ENCODE measurements at places on chromosomes 2 and 18.

DNA sequence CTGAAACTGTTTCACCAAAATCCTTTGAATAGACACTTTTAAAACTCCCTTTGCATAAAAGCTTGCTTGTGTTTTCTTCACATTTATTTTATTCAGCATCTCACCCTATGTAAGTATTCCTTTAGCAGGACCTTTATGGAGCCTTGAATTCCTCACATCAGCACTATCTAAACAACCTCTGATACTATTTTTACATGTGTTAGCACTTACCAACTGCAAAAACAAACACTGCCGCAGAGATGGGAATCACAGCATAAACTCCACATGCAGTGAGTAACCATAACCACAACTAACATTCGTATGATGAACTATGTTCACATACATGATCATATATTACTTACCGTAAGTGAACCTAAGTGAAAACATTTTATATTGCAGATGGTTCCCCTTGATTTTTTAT is 15.4 kb downstream of the FBXO15 start:
- no peak for DNase-seq

DNA sequence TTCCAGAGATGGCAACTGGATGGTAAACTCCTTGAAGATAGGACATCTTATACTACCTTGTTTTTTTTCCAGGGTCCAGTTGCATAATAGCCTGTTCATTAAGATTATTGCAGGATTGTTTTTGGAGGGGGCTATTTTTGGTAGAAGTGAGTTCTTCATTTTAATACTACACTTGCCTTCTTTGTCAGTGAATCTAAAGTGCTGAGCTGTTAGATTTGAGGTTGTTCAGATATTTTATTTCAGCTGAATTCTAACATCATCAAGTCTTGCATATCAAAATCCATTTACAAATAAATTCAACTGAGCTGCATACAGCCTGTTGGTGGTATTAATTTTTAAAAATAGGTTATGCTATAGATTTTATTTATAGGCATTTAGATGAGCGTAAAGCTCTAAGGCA is 72.1 kb downstream of the PLCL1 start:
- no peak for DNase-seq

DNA sequence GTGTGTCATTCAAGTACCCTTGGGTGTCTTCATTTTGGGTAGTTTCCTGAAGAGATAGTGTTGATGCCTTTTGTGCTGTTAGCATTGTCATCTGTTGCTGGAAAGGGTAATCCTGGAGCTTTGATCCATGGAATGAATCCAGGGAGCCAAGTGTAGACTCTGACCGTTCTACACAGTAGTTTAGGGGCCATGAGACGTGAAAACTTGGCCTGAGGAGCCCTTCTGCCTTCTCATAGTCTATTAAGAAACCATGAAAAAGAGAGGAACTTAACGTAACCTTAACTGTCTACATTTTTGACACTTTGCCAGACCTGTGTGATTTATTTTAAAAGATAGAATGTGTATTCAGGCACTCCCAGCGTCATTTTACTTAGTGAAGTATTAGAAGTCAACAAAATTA is 194.0 kb downstream of the BABAM2 start:
- DNase-seq, result no peak

- no peak for DNase-seq
These were observed 25.4 kb upstream of the CHN1 start for GRCh38 chr2:175030380-175031271.

- DNase-seq, result no peak
These were observed 43.7 kb upstream of the TANK start for GRCh38 chr2:161116509-161116908.

- DNase-seq, result no peak
These were observed 423.1 kb upstream of the POU3F3 start for GRCh38 chr2:104430852-104431251.

DNA sequence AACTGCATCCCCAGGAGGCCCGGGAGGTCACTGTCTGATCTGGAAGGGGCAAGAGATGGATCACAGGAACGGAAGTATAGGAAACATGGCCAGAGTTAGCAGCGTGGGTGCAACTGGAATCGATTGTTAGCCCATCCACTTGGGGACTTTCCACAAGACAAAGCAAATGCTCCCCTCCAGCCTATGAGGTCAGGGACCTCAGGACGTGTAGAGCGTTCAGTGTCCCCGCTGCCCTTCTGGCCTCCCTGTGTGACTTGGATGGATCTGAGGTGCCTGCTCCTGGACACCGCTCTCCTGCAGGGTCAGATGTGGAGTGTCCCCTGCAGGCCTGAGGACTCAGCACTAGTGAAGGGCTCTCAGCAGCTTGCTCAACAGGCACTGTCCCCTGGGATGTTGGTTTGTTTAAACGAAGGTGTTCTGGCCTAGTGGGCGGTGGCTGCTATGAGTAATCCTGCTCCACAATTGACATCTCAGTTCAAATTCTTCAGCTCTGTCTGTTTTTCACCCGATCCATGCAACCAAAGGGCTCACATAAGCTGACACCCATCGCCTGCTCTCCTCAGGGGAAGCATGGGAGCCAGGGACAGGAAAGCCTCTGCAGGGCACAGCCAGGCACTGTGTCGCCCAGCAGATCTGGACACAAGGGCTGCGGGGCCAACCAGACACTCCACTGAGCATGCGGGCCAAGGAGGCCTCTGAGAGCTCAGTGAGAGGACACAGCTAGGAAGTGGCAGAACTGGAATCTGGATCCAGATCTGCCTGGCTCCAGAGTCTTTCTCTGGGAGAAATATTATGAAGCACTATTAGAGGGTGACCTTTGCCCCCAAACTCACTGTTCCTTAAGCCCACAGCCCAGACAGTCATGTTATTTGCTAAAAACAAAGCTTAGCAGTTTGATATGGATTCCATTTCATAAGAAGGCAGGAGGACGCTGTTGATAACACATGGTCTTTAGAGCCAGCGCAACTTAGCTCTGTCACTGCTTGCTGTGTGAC is 78.5 kb downstream of the RHOB start:
- DNase-seq, result no peak

GRCh38 chr2:71122387-71123298 is 7.4 kb downstream of the MCEE start:
- no peak for DNase-seq

GRCh38 chr2:193841384-193842150 is 1646.8 kb upstream of the TMEFF2 start:
- DNase-seq, result no peak

GRCh38 chr2:5914811-5915611 is 222.8 kb downstream of the SOX11 start:
- DNase-seq, result no peak

GRCh38 chr2:70829916-70830315 is 5.7 kb downstream of the CD207 start:
- no peak for DNase-seq

GRCh38 chr2:11752906-11753305 is 6.5 kb downstream of the LPIN1 start:
- DNase-seq, result no peak

GRCh38 chr2:69255760-69256159 is 131.3 kb downstream of the GFPT1 start:
- DNase-seq, result no peak

GRCh38 chr2:231039821-231040364 is 2.6 kb downstream of the C2orf72 start:
- DNase-seq, result no peak

DNA sequence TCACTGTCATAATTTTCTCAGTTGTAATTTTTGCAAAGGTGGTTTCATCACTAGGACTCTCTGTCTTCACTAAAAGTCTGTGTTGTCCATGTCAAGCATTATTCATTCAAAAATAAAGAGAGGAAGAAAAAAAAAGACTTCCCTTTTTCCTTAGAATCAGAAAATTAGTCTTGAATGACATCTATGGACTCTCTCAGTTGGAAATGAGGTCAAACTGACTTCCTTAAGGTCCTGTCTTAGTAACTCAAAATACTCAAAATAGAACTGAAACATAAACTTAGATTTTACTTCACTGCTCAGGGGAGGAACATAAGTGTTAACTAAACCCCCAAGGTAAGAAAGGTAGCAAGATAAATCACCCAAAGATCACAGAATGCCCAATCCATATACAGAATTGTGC is 2.2 kb upstream of the ZNF407 start:
- no peak for DNase-seq

DNA sequence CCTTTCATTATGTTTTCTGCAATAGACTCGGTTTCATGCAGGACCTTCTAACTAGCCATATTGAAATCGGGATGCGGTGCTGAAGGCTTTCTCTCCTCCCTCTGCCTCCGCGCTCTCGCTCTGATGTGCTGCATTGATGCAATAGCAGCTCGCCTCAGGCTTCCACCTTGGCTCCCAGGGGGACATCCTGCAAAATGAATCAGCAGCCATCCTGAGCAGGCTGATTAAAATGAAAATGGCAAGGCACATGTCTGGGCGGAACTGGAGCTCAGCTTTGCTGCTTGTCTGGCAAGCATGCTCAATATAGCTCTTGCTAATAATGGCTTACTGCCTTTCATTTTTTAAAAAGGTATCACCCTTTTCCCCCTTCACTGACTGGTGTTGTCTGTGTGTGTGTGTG is 806 bp upstream of the MYT1L start:
- no peak for DNase-seq

DNA sequence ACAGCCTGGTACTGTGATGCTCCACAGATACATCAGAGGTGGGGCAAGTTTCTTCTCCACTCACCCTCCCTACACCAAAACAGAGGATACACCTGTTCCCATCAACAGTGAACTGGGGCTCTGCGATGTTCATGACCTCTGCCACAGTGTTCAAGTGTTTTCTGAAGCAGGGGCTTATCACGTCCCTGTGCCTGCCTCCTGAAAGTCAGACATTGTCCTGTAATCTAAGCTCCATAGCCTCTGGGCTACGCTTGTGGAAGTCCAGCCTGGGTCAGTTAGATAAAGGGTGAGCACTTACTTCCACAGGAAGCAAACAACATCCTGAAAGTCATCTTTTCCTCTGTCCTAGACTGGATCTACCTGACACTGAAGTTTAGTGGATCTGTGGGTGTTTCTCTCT is 20.2 kb upstream of the MRO start:
- no peak for DNase-seq

DNA sequence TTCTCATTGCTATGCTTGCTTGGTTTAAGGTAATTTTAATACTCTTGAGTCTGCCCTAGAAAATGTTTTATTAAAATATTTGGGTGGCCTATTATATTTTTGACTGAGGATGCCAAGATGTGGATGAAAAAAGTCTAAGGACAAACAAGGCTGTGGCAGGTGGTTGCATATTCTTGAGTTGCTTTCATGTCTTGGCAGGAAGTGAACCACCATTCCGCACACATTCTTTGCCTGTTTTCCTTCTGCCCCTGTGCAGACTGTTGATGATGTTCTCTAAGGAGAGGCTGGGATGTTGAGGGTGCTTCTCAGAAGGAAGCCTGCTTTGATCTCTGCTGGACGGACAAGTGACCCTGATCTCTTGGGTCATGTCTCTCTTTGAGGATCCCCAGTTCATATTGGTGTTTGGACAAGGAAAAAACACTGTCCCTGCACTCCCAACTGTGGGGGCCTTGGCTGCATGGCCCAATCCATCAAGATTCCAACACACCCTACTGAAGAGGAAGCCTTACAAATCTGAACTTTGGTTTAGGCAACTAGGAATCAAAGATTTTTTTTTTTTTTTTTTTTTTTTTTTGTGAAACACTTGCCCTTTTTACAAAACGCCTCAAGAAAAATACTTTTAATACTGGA is 45.0 kb upstream of the CD28 start:
- no peak for DNase-seq

GRCh38 chr2:221444106-221444505 is 128.0 kb downstream of the EPHA4 start:
- DNase-seq, result no peak

DNA sequence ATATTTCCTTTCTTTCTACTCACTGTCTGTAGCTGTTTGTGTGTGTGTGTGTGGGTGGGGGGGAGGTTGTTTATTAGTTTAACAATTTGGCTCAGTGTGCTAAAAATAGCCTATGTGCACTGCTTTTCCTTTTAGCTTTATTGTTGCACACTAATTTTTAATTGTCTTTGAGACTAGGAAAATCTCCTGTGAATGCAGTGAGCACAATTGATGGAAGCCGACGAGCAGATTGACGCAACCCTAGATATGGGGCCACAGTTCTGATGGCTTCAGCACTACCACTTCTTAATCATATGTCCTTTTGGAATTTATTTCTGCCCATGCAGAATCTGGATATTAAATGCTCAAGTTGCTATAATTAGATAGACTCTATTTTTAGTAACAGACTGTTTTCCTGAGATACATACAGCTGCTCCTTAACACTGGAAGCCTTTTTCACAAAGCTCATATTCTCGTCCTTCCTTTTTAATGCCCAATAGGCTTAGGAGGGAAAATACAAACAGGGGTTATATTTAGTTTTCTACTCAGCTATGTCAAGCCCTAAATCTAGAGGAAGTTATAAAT is 109.1 kb downstream of the IRS1 start:
- DNase-seq, result no peak

DNA sequence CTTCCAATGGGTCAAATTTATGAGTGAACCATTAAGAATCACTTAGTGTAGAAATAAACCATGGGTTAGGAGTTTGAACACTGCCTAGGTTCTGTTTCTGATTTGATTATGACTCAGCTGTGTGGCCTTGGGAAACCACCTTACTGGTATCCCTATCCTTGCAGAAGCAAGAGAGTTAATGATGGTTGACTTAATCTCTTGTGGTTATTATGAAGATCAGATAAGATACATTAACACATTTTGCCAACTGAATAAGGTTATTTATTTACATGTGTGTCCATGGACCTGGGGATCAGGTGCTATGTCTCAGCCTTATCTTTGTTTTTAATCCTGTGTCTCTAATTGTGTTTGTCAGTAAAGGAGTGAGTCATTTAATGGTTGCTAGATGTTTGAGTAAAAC is 5.4 kb upstream of the KCNJ13 start:
- DNase-seq, result no peak

- no peak for DNase-seq
These were observed 5.9 kb downstream of the LMAN1 start for GRCh38 chr18:59353079-59353680.

DNA sequence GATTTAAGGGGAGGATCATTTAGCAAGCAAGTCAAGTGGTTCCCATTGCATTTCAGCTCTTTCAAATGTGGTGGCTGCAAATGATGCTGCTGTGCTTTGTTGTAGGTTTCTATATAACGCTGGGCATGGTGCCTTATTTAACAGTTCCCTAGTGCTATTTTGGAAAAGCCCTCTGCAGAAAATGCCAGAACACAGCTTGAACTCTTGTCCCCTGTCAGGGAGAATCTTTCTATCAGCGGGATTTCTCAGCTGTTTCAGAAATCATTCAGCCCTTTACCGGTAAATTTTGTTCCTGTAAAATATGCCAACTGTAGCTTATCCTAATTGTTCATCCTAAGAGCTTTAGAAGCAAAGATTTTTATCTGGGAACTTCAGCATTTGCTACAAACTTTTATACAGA is 77.8 kb upstream of the DTNA start:
- DNase-seq, result no peak

DNA sequence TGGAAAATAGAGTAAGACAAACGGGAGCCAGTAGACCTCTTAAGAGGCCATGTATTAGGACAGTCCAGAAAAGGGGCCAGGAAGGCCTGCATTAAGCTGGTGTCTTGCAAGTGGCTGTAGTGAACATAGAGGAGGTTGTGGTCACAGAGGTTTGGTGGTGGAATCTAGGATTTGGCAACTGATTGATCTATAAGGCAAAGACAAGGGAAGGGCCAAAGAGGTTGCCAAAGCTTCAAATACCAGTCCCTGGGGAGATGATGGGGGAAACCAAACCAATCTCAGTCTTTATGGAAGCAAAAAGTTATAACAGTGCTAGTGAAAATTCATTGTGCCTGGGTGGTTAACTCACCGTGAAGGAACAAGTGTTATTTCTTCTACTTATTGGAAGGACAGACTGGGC is 28.7 kb upstream of the RTN4 start:
- no peak for DNase-seq

GRCh38 chr2:220163486-220163885 is 536.1 kb downstream of the SLC4A3 start:
- DNase-seq, result no peak
